ENCODE measurements at places on chromosomes 1 and 21. TPM values are rescaled to one million over a fixed set of nuclear protein-coding genes. Genes with fewer than 3 reads are reported as not detected.

PLPPR4 gene
- 3.2 TPM for total RNA-seq

ST3GAL3 gene
- 27.8 TPM for total RNA-seq

DNA sequence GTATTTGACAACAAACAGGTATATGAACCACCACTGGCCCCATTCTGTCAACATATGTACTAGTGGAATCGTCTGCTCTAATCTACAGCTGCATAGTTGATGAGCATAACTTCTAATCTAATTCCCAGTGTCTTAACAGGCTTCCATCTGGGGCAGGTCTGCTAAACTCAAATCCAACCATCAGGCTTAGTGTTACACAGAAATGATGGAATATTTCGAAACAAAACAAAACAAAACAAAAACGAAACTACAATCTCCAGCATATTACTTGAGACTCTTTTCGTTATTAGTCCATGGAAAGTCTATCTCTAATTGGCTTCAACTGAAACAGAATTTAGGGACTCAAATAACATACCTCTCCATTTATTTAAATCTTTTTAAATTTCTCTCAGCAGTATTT, 37.6 kb downstream of the DIPK1A start:
- H3K36me3 ChIP-seq, result no peaks in the 10 kb centered on the region
- H3K27me3 ChIP-seq, result no peaks in the 10 kb centered on the region
- H3K4me1 ChIP-seq, result no peaks in the 10 kb centered on the region
- no peak overlapping the region for H3K4me3 ChIP-seq
- no peak overlapping the region for H3K27ac ChIP-seq
- no peak for DNase-seq

DNA sequence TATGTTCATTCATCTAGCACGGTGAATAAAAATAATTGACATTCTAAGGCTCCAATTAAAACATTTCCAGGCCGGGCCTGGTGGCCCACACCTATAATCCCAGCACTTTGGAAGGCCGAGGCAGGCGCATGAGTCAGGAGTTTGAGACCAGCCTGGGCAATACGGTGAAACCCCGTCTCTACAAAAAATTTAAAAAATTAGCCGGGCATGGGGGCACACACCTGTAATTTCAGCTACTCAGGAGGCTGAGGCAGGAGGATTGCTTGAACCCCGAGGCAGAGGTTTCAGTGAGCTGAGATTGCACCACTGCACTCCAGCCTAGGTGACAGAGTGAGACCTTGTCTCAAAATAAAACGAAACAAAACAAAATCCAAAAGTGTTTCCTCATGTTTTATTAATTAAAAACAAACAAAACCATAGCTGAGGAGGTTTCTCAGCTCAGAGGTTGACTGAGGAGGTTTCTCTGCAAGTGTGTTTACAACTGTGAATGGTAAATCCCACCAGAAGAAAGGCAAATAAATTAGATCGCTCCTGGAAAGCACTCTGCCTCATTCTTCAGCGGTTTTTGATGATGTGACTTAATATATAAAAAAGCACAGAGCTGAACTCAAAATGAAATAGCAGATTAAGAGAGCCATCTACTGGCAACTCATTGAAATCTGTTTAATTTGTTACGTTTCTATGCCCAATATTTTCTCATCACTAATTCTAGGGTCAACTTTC, 37.7 kb upstream of the ATG4C start:
- H3K36me3 ChIP-seq, result no peaks in the 10 kb centered on the region
- no peaks in the 10 kb centered on the region for H3K27me3 ChIP-seq
- peaks cover 11% of the 10 kb centered on the region for H3K4me1 ChIP-seq
- DNase-seq, result peak; percentile 45

GRCh38 chr1:47927165-47927564, 70.0 kb downstream of the TRABD2B start:
- DNase-seq, result no peak
- no peak overlapping the region for H3K27ac ChIP-seq
- no peaks in the 10 kb centered on the region for H3K36me3 ChIP-seq
- H3K4me3 ChIP-seq, result no peak overlapping the region

- peaks cover 12% of the 10 kb centered on the region for H3K36me3 ChIP-seq
- DNase-seq, result no peak
- H3K4me3 ChIP-seq, result no peak overlapping the region
- no peaks in the 10 kb centered on the region for H3K4me1 ChIP-seq
Measured at GRCh38 chr1:119724611-119725218, 13.0 kb downstream of the PHGDH start.

DNA sequence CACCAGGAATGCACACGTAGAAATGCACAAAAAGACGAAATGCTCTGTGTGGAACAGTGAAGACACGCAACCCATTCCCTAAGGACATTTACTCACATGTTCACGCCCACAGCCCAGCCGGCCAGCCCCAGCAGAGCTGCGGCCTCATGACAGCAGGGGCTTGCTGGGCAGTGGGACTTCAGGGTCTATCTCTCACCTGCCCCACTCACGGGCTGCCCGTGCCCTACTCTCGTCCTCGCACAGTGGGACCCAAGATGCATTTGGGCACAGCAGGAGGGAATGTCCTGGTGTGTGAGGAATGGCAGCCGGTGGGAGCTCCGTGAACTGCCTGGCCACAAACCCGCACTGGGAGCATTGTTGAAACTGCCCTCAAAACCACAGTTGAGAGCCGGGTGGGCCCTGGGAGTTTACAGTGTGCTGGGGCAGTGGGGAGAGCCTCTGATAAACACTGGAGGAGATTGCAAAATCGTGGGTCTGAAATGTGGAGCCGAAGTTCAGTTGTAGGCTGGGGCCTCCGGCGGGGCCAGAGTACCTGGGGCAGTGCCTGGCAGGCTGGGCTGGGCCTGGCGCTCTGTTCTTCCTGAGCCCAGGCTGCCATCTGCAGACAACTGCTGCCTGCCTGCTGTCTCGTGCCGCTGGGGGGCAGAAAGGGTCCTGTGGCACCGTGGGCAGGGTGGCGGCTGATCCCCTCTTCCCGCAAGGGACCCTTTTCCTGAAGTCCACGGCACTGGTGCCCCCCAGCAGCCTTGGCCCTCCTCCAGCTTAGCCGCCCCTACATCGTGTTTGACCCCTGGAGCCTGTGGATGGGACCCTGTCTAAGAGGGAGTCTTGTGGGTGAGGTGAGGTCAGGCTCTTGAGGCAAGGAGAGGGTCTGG, 20.7 kb upstream of the POFUT2 start:
- no peaks in the 10 kb centered on the region for H3K36me3 ChIP-seq
- no peak overlapping the region for H3K4me3 ChIP-seq
- H3K27me3 ChIP-seq, result no peaks in the 10 kb centered on the region
- H3K27ac ChIP-seq, result no peak overlapping the region
- no peaks in the 10 kb centered on the region for H3K4me1 ChIP-seq

GRCh38 chr1:183877053-183877720, 72.3 kb downstream of the RGL1 start:
- peaks cover 31% of the 10 kb centered on the region for H3K4me1 ChIP-seq
- no peaks in the 10 kb centered on the region for H3K27me3 ChIP-seq
- peaks cover 6% of the 10 kb centered on the region for H3K36me3 ChIP-seq
- DNase-seq, result no peak

DNA sequence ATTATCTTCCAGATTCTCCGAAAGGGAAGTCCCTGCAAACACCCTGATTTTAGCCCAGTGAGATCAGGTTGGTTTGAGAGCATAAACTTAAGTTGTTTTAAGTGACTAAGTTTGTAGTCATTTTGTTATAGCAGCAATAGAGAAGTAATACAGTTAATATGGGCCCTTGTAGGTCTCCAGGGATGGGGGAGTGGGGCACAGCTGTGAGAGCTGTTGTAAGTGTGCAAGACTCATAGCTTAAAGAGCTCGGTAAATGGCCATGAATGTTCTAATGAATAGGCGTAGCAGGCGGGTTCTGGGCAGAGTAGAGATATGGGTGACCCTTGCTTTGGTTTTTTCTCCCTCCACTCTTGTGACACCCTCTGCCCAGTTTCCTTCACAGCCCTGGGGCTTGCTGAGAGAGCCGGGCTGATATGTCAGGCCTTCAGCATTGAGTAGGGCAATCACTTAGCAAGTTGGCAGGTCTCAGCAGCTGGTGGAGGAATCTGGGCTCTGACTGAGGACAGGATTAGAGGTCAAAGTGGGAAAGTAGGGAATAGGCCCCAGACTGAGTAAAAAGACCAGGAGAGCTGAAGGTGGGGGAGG, 16.0 kb upstream of the ID3 start:
- peaks cover 49% of the 10 kb centered on the region for H3K4me1 ChIP-seq
- DNase-seq, result no peak
- peak overlapping the region; percentile 98 for H3K27ac ChIP-seq
